ENCODE measurements at places on chromosomes 5 and 9.

- DNase-seq, result no peak
Observed at GRCh38 chr9:15287309-15287708, 19.7 kb downstream of the TTC39B start.

DNA sequence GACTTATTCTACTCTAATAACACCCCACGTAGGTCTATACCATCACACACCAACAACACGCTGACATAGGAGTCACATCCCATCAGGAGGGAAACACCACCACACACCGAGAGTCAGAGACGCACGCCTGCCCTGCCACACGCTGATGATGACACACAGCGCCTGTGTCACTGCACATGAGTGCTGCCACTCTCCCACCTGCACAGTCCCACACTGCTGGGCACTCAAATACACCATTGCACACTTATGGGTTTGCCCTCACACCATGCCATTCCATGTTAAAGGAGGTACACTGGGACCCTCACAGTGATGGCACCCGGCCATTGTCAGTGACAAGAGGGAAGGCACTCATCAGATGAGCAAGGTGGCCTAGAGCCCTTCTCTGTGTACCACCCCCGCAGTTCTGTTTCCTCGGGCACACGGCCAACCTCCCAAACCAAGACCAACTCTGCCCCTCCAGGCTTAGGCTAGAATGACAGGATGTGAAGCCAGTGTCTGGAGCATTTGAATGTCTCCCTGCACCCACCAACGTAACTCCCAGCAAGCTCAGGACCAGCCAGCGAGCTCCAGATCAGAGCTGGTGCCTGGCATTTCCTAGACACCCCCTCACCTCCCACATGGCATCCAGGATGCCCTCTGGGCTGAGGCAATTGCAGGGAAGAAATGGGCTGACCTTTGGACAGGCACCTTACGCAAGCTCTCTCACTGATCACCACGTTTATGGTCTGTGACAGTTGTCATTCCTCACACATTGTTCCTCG, 3.6 kb upstream of the CPLX2 start:
- DNase-seq, result no peak

- no peak for DNase-seq
Observed at GRCh38 chr9:113756476-113757192, 119.5 kb upstream of the ZNF618 start.

GRCh38 chr9:97985058-97985861, 2.1 kb downstream of the ANP32B start:
- DNase-seq, result no peak

- DNase-seq, result no peak
Observed at GRCh38 chr9:129901993-129902739, 66.9 kb downstream of the USP20 start.

DNA sequence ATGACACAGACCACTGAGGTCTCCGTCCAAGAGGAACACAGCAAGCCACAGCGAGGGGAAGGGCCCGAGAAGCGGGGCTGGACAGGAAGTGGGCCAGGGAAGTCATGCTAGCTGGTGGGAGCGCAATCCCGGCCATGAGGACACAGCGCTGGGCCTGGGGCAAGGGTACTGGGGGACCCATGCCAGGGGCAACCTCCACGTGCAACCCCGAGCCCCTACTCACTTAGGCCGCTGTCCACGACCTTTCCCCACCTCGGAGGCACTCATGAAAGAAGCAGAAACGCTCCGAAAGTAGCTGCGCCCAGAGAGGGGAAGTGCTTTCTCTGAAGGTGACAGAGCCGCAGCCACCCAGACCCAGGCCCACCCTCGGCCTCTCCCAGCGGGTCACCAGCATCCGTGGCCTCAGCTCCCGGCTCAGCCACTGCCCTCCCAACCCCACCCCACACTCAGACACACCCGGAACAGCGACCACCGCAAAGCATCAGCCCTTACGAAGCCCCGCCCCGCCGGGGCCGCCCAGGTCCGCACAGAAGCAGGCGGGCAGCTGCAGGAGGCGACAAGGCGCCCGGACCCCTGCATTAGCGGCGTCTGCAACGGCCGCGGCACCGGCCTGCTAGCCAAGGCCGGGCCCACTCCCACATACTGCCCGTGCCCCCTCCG, 782 bp downstream of the BICD2 start:
- DNase-seq, result peak; percentile 71

GRCh38 chr5:166725593-166725992, 1565.9 kb upstream of the WWC1 start:
- no peak for DNase-seq

Measured in GM06990 (cell line).